ENCODE measurements at places on chromosomes 7 and 10. TPM values are rescaled to one million over a fixed set of nuclear protein-coding genes. Genes with fewer than 3 reads are reported as not detected.

DNA sequence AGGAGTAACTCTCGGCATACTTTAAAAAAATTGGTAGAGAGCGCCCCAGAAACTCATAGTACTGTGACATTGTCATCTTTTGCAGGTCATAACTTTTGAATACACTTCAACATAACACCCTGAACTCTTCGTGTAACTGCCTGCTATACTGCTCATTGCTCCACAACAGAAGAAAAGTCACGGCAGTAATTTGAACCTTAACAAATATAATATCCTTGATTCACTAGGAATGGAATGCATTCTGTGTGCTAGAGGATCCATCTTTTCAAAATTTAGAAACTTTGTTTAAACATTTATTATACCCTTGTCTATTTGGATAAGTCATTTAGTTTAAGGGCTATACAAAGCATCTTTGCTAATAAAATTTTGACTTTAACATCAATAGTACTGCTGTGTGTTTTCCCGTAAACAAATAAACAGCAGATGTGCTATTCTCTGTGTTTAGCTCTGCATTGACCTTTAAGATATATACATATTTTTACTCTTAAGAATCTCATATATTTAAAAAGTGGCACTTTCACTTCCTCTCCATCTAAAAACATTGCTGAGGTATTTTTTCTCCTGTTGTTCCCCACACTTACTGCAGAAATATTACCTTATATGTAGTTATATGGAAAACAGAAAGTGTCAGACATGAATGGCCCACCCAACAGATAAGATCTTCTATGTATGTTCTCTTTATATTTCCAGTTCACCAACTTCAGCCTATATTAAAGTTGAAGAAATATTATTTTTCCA, 217.6 kb upstream of the TMEM229A start:
- no peaks in the 10 kb centered on the region for H3K36me3 ChIP-seq
- H3K27me3 ChIP-seq = no peaks in the 10 kb centered on the region
- no peak overlapping the region for H3K27ac ChIP-seq
- H3K4me1 ChIP-seq = peaks cover 4% of the 10 kb centered on the region
- no peak for DNase-seq

DNA sequence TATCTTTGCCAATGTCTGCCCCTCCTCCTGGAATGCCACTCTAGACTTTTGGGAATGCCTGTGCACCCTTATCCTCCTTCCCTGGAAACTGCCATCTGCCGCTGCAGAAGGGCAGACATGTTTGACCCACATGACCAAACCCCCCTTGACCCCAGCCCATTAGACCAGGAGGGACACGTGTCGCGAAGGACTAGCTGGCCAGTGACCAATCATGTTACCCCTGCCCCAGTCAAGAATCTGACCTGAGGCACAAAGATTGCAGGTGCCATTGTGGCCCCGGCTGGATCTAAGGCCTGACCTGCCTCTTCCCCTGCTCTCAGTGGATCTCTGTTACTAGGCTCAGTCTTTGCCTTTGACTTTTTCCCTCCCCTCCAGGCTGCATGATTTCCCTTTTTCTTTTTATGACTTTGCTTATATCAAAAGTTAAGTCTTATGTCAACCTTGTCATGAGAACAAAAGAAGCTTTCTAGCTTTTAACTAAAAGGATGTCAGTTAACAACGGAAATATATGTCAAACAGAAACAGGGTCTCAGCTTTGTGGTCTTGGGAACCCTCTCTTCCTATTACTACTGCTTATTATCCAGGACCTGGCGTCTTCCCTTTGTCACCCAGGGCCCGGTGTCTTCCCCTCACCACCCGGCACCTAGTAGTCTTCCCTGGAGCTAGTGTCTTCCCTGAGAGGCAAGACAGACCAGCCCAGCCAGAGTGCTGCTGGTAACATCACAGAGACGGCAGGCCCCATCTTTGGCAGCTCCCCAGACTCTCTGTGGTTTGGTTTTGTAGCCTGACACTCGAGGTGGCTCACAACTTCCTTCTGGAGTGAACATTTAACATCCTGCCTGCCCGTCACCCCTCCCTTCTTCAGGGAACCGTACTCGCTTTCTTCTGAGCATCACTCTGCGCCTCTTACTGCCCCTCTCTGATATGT, 24.4 kb upstream of the PPIF start:
- no peak overlapping the region for H3K4me3 ChIP-seq
- no peaks in the 10 kb centered on the region for H3K36me3 ChIP-seq
- H3K27me3 ChIP-seq = no peaks in the 10 kb centered on the region
- no peak for DNase-seq

DNA sequence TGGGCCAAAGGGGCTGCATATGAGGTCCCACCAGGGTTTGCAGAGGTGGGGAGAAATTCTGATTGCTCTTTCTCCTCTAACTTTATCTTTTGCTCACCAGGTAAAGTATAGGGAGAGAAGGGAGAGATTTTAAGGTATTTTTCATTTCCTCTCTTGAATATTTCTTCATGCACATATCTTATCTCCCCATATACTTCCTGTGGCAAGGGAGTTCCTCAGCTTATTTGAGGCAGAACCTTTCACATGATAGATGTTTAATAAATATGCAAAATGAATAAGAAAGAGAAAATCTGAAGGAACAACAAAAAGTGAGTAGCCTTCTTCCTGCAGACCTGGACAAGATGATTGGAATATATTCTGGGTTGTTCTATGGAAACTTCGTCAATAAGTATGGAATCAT, 67.4 kb upstream of the PDCD4 start:
- no peak overlapping the region for H3K4me3 ChIP-seq
- no peak overlapping the region for H3K27ac ChIP-seq
- H3K4me1 ChIP-seq = peaks cover 4% of the 10 kb centered on the region
- no peaks in the 10 kb centered on the region for H3K36me3 ChIP-seq
- H3K27me3 ChIP-seq = no peaks in the 10 kb centered on the region
- DNase-seq = no peak

DNA sequence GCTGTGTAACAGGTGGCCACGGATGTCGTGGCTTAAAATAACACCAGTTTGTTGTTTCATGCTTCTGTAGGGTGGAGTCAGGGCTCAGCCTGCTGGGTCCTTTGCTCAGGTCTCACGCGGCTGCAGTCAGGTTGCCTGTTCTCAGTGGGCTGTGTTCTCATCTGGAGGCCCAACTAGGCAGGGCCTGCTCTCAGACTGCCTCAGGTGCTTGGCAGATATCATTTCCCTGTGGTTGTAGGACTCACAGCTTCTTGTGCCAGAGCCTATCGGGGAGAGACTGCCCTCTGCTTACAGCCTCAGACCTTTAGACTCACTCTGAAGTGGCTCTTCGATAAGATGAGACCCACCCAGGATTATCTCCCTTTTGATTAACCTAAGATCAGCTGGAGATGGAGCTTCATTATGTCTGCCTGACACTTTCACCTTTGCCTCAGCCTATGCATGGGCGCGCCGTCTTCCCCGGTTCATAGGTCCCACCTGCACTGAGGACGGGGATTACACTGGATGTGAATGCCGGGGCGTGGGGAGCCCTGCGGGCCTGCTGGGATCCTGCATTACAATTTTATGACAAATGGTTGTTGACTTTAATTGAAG, 55.3 kb downstream of the INPP5A start:
- no peak overlapping the region for H3K4me3 ChIP-seq
- H3K27ac ChIP-seq = no peak overlapping the region
- no peaks in the 10 kb centered on the region for H3K36me3 ChIP-seq
- no peaks in the 10 kb centered on the region for H3K27me3 ChIP-seq
- H3K4me1 ChIP-seq = peaks cover 16% of the 10 kb centered on the region

GRCh38 chr7:124643311-124643811, 122.2 kb downstream of the GPR37 start:
- no peaks in the 10 kb centered on the region for H3K36me3 ChIP-seq
- no peak for DNase-seq
- H3K4me3 ChIP-seq = no peak overlapping the region

GRCh38 chr10:33334805-33335550, 511 bp upstream of the NRP1 start:
- no peaks in the 10 kb centered on the region for H3K36me3 ChIP-seq
- H3K27ac ChIP-seq = peak overlapping the region; percentile 30
- peaks cover 2% of the 10 kb centered on the region for H3K4me1 ChIP-seq
- peak; percentile 24 for DNase-seq
- peaks cover 13% of the 10 kb centered on the region for H3K27me3 ChIP-seq

The CDK14 gene
- total RNA-seq = 10.2 TPM

The C10orf90 gene
- total RNA-seq = not detected

The GALNT17 gene
- total RNA-seq = not detected

The COL17A1 gene
- 3.5 TPM for total RNA-seq

The NPTX2 gene
- total RNA-seq = not detected
